ENCODE measurements at places on chromosomes 2 and 18.

GRCh38 chr2:64727013-64727767 lies 73.5 kb upstream of the SERTAD2 start:
- DNase-seq: no peak

- DNase-seq: no peak
Observed at GRCh38 chr2:181362561-181362960, 94.6 kb upstream of the ITGA4 start.

- no peak for DNase-seq
Observed at GRCh38 chr2:1995987-1996386, 251.7 kb upstream of the PXDN start.

DNA sequence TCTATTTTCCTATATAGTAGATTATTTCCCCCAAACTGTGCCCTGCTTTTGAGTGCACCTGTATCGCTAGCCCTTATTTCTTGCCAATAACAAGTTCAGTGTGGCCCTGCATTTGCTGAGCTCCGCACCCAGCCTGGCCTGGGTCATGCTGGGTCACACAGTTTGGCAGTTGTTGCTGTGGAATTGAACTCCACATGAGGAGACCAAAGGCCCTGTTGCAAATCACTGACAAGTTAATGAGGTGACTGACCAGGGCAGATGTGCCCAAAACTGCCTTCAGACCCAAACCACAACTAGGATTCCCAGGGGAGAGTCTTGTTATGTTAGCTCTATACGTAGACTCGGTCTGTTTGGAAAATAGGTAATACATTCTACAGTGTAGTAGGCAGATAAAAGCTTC lies 31.0 kb downstream of the COL4A4 start:
- no peak for DNase-seq

GRCh38 chr2:125730921-125731320 lies 925.0 kb upstream of the GYPC start:
- no peak for DNase-seq

- no peak for DNase-seq
Observed at GRCh38 chr18:8982416-8983183, 119.9 kb upstream of the NDUFV2 start.

DNA sequence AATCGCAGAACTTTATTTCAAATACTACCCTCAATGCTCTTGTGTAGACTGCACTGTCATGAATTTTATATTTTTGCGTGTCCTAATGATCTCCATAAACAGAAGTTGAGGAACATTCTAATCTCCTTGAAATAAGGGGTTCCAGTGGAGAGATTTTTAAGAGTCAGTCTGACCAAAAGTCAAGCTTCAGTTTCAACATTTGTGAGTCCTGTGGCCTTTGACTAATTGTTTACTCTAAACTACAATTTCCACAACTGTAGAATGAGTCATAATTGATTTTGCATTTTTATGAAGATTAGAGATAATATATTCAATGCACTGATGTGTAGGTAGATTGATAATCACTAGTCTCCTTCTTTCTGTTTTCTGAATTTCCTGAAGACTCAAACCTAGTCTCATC lies 720.3 kb upstream of the ID2 start:
- no peak for DNase-seq

- no peak for DNase-seq
Observed at GRCh38 chr2:204726831-204727230, 181.6 kb downstream of the PARD3B start.

DNA sequence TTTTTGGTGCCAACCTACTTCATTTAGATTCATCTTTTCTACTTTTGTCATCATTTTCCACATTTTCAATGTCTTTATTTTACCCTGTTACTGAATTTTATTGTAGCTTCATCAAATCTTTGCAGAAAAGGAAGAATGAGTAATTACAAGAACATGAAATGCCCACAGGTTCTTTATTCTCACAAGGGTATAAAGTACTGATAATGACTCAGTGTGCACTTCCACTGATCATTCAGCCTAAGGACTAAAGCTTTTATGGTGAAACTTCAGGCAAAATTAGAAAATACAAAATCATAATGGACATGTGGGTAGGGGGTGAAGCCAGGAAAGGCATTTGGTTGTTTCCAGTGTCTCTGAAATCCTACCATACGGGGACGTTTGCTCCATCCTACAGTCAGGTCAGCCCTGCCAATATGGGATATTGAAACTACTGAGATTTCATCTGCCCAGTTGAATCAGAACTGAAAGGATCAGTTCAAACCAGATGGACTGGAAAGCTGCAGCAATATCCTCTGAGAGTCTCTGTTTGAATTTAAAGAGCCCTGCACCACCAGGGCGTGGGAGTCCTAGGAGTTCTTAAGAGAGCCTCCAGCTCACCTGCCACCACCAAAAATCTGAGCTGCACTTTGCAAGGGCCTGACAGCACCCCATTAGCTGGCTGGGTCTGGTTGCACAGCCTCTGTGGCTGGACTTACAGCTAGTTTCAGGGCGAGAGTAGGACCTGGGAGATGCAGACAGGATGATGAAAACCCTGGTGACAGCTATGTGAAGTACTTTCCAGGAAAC lies 390.4 kb downstream of the CMPK2 start:
- DNase-seq: no peak

GRCh38 chr2:231184319-231184718 lies 14.1 kb upstream of the ARMC9 start:
- DNase-seq: no peak

- DNase-seq: no peak
Observed at GRCh38 chr2:108194409-108195132, 45.2 kb upstream of the SULT1C3 start.

GRCh38 chr2:157940024-157940423 lies 63.9 kb upstream of the ACVR1 start:
- no peak for DNase-seq

DNA sequence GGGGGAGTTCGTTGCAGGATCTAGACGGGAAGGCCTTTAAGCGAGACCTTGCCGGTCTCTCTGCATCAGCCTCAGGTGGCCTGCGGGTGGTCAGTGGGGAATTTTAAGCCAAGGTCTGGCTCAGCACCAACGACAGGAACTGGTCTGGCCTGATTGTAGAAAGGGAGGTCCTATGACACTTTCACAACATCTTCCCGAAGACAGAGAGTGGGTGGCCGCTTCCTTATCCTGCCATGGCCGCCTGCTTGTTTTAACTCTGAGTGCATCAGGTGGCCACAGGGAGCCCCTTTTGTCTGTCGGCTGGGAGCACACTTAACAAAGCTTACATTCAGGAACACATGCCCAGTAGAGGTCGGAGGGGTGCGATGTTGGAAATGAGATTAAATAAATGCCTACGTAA lies 363.7 kb upstream of the MYT1L start:
- no peak for DNase-seq

DNA sequence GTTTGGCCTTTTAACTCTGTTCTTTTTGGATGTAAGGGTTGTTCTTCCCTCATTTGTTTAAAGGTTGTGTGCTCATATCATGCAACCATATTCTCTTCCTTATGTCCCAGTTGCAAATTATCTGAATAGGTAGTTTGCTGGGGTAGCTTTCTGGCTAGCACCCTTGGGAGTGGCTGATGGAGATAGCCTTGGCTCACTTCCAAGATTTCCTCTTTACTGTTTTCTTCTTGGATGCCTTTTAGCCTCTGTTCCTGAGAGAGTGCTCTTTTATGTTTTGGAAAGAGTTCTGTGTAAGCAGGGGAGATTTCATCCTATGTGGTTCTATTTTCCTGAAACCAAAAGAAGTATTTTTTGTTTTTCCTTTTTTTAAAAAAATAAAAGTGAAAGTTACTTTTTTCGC lies 25.4 kb downstream of the USP14 start:
- no peak for DNase-seq

- DNase-seq: no peak
Observed at GRCh38 chr2:129782633-129782990, 196.9 kb upstream of the RAB6C start.

DNA sequence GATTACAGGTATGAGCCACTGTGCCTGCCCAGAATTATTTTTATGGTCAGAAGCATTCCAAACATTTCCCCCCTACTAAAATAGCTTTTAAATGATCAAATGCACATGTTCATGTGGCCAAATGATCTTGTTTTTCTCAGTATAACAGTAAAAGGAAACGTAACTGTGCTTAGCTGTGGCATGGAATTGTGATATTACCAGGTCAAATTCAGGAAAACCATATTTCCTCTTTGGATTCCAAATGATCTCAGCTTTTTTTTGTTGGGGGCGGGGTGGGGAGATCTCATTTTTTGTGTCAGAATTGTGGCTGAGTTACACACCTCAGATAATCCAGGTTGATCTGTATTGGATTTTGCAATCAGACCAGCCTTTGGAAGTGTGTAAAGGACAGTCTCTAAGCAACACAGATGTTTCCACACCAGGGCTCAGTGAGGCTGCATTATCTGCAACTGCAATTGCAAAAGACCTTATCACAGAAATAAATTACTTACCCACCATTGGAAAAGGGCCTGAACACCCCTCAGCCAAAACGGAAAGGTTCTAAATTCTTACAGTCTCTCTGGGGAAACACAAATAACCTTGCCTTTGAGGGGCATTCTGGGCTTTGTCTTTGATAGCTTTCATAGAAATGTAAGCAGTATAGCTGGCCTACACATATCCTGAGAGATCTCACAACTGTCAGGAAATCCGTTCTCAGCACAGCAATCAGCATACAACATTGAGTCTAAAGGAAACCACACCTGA lies 8.4 kb downstream of the CASP10 start:
- DNase-seq: no peak

DNA sequence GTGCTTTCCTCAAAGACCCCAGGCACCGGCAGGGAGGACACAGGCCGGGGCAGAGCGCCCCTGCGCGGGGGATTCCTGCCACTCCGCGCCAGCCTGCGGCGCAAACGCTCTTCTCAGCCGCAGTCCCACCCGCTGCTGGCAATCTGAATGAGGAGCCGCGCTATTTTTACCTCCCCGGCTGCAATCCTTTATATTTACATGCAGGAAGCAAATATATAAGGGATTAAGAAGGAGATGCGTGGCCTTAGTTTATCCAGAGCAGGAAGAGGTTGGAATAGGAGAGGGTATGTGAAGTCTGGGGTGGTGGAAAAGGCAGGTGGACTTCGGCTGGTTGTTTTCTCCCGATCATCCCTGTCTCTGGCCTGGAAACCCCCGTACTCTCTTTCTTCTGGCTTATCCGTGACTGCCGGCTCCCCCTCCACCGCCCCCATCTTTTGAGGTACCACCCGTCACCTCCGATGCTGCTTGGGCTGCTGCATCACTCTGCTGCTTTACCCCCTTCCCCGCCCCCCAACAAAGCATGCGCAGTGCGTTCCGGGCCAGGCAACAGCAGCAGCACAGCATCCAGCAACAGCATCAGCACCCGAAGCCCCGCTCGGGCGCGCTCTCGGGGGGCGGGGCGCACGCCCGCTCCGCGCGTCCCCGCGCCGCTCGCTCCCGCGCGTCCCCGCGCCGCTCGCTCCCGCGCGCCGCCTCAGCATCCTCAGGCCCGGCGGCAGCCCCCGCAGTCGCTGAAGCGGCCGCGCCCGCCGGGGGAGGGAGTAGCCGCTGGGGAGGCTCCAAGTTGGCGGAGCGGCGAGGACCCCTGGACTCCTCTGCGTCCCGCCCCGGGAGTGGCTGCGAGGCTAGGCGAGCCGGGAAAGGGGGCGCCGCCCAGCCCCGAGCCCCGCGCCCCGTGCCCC lies at the start of gene ADAM23:
ADAM23 (plus strand) TSS at position 700 of the 902 bp plus-strand sequence. CDS start 335 bp downstream, outside the sequence.
- DNase-seq: no peak

- DNase-seq: no peak
Observed at GRCh38 chr2:100812573-100812972, 7.4 kb upstream of the NPAS2 start.

- no peak for DNase-seq
Observed at GRCh38 chr2:62010632-62011256, 105.3 kb downstream of the COMMD1 start.

DNA sequence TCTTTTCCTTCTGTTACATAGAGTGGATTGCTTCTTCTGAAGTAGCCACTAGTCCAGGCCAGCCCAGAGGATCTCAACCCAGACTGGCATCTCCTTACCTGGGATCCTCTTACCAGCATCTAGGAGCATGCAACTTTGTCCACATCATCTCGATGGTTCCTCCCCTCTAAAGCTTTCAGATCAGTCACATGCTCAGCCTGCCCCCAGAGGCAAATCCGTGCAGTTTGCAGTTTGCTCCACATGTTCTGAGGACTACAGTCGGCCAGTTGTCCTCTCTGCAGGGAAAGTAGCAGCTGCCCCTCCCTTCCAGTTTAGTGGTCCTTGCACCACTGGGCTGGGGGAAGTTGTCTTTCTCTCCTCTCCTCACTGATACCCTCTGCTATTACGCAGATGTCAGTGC lies 259.8 kb upstream of the APCDD1 start:
- DNase-seq: no peak

GRCh38 chr2:127810156-127810618 lies 784 bp downstream of the WDR33 start:
- DNase-seq: no peak

DNA sequence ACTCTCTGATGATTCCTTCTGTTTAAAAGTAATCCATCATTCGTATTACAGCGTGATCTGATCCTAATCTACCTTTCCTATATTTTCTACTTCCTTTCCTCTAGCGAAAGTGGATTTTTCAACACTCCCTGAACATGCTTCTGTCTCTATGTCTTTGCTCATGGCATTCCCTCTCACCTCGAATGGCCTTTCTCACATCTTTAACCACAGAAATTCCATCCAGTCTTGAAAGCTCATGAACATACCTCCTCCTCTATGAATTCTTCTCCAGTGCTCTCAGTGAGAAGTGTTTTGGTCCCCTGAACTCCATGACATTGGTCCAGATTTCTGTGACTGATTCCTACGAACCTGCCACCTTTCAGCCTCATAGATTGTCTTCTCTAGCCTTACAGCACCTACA lies 323.2 kb downstream of the RAD51AP2 start:
- DNase-seq: no peak

- no peak for DNase-seq
Observed at GRCh38 chr2:236165842-236166795, 2.1 kb downstream of the GBX2 start.

GRCh38 chr2:70733646-70734180 lies 34.3 kb downstream of the ADD2 start:
- DNase-seq: no peak

DNA sequence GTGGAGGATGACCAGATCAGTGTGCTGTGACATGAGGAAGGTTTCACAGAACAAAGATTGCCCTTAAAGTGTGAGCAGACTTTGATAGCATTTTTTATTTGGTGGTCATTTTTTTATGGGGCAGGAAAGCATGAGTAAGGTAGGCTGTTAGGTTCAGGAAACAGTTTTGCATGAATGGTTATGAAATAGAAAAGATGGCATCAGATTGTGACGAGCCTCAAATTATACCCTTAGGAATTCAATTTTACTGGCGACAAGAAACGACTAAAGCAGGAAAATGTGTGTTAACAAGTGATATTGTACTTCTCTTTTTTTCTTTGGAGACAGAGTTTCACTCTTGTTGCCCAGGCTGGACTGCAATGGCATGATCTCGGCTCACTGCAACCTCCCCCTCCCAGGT lies 44.7 kb downstream of the PIK3C3 start:
- DNase-seq: no peak
